DMS79 treated with DMSO at 0.1 percent for 48 hours (cell line): ENCODE measurements at places on chromosomes 2 and 18.

- no peak for DNase-seq
Observed at GRCh38 chr2:239454507-239454906, 53.7 kb upstream of the HDAC4 start.

- DNase-seq, result no peak
Observed at GRCh38 chr2:42129947-42130346, 39.2 kb upstream of the EML4 start.

DNA sequence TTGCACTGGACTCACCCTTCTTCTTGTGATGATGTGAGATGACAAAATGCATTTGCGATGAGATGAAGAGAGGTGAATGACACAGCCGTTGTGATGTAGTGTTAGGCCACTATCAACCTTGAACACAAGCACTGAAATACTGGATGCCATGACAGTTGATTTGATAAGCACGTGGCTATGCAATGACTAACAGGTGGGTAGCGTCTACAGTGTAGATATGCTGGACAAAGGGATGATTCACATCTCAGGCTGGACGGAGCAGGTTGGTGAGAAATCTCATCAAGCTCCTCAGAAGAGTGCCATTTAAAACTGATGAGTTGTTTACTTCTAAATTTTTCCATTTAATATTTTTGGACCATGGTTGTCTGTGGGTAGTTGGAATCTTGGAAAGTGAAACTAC lies 375.8 kb upstream of the LYPD1 start:
- no peak for DNase-seq

- peak; percentile 25 for DNase-seq
Observed at GRCh38 chr2:175688243-175688642, 313.8 kb downstream of the LNPK start.

DNA sequence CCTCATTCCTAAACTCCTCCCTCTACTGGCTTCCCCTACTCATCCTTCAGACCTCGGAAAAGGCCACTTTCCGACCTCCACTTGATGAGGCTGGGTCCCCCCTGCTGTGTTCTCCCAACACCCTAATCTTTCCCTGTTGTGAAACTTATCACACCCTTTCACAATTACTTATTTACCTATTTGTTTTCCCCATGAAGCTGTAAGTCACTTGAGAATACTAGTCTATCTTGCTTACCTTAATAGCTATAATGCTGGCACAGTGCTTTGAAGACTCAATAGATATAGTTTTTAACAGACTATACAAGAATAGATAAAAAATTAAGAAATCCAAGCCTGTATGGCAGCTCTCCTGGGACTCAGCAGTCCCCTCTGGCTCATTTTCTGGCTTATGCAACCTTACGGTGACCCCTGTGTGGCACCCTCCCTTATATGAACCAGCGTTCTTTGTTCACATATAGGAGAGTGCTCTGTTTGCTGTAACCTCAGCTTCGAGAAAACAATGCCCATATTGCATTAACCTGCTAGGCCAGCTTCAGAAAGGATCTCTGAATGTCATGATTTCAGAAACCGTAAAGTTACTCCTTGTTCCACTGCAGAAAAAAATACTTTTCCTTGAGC lies 220.4 kb upstream of the PKDCC start:
- DNase-seq, result no peak

DNA sequence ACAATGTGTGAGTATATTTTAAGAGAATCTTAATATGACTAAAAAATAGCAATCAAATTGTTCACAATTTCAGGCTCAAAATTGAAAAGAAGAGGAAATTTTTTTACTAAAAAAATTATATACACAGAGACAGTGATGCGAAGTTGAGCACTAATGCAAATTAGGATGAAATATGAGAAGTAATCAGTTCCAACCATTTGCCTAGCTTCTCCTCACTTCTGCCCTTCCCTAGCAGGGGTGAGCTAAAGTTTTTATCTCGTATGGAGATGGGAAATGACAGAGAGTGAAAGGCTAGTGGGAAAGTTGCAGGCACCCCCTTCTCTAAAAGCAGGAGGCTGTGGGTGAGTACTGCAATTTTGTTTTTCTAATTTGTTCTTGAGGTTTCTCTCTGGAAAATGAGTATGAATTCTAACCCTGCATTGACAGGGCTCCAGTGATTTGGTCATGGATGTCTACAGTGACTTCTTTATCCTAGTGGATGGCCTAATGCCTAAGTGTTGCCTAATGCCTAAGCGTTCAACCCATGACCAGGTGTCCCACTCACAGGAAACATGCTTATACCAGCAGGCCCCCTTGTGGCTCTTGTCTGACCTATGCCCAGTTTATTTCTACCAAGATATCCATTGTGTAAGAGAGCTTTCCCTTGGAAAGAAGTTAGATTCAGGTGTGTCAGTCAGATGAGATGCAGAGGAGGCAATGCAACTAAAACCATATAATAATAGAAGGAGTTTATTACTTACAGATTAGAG lies 78.0 kb upstream of the HNMT start:
- DNase-seq, result no peak

GRCh38 chr2:50133766-50134165 lies 898.2 kb downstream of the NRXN1 start:
- DNase-seq, result peak; percentile 78

GRCh38 chr2:212032536-212033219 lies 505.9 kb downstream of the ERBB4 start:
- no peak for DNase-seq

DNA sequence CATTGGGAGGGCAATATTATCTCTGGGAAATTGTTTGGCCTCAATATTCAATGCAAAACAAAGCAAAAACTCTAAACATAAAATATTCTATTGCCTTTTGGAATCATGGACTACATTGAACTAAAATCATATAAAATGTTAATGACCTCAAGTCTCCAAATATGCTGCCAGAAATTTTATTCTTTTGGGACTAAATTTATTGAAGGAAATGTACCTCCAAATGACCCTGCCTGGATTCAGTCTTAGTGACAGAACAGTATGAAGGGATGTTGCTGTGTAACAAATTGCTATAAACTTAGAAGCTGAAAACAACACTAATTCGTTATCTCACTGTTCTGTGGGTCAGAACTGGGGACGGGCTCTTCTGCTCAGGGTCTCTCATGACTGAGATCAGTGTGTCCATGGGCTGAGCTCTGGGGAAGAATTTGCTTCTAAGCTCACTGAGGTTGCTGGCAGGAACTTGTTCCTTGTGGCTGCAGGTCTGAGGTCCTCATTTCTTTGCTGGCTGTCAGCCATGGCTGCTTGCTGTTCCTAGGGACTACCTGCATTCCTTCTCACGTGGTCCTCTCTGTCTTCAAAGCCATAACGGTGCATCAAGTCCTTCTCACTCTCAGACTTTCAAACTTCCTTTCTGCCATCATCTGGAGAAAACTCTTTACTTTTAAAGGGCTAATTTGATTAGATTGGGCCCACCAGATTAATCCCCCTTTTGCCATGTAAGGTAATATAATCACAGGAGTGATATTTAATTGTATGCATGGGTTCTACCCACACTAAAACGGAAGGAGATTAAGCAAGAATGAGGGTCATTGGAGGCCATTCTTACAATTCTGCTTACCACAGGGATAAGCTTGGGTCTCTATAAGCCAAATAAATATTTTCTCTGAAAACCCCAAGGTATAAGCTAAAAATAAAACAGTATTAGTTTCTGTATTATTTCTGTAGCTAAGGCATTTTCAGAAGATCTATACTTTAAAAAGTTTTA lies 149.0 kb downstream of the ADCYAP1 start:
- DNase-seq, result no peak

- no peak for DNase-seq
Observed at GRCh38 chr2:108324531-108325255, 36.0 kb downstream of the SULT1C2 start.

DNA sequence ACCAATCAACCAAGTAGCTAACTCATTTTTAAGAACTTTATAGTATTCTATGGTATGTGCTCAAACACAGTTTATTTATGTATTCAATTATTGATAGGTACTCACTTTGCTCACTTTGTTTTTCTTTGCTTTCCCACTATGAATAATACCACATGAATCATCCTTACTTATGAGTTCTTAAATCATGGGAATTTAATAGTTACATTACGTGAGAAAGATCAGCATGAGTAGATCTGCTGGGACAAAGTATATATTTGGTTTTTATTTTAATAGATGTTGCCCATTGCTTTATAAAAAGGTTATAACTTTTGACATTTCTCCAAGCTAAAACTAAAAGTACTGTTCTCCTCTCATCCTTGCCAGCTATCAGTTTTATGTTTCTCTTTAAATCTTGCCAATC lies 390.7 kb downstream of the LRATD1 start:
- DNase-seq, result no peak

DNA sequence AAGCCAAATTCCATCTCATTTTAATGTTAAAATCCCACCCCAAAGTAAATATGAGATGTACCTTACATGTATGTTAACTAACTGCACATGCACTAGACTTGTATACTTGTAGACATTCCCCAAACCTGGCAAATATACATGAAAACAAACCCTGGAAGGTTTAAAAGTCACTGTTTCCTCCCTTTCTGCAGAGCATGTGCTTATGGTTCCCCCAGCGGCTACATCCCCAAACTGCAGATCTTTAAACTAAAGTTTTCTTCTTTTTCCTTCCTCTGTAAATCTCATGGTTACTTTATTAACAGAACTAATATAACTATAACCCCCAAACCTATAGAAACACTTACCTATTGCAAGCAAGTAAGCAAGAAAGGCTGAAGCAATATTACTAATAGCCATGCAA lies 731.5 kb downstream of the LRP1B start:
- no peak for DNase-seq
